ENCODE measurements at places on chromosomes 2 and 18.
A peak's percentile ranks its signal among the peaks of the same experiment; 100 is the strongest.

- DNase-seq: peak; percentile 52
Observed at GRCh38 chr2:239644011-239644410, 243.2 kb upstream of the HDAC4 start.

GRCh38 chr2:38598200-38598990 lies 4.3 kb downstream of the HNRNPLL start:
- DNase-seq: no peak

- DNase-seq: no peak
Observed at GRCh38 chr2:157938556-157938955, 62.4 kb upstream of the ACVR1 start.

DNA sequence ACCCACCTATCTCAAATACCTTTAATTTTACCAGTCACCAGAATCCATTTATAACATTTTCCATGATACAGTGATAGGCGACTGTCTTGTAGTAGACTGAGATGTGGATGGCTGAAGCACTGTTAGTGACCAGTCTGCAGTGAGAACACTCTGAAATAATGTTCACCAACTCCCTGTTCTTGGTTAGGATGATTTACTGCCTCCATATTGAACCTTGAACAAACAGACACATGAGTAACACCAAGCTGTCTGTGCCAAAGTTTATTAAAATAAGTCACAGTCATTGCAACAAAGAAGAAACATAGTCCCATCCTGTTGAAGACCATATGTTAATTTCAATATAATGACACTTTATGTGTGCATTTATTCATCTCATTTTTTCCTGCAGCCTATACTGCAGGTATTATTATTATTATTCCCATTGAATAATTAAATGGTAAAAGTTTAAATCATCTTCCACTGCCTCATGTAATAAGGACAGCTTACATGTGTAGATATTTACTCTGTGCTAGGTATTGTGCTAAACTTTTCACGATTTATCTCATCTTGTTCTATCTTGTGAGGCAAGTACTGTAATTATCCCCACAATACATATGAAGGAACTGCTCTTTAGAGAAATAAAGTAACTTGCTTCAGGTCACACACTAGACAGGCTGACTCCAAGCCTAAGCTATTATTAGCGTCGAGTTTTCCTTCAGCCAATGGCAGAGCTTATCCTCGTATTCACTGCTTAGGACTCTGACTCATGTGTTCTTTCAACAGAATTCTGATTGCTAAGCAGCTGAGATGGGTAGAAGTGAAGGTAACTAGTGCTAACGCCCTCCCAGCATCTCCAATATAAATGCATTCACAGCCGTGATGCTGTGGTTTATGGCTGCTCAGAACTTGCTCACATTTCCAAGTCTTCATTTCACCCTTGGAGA lies 62.5 kb downstream of the ONECUT2 start:
- DNase-seq: no peak

DNA sequence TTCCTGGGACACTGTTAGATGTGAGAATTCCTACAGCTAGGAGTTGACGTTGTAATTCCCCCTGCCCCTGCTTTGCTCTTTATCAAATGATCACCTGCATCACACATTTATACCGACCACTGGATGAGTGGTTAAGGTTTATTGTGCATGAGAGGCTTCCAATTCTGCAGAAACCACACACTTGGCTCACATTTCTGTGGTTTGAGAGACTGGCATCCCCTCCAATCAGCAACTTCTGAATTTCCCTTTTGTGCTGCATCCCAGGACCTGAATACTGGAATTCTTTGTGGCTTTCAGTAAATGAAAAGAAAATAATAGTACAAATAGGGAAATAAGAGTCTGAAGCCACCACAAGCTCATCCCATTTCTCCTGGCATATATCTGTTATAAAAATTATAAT lies 628.7 kb upstream of the PIK3C3 start:
- DNase-seq: no peak

GRCh38 chr2:235762832-235763598 lies 269.2 kb downstream of the AGAP1 start:
- DNase-seq: no peak

GRCh38 chr2:168705534-168706470 lies 96.6 kb upstream of the NOSTRIN start:
- DNase-seq: no peak

- DNase-seq: no peak
Observed at GRCh38 chr18:58005011-58005410, 39.0 kb upstream of the NEDD4L start.

DNA sequence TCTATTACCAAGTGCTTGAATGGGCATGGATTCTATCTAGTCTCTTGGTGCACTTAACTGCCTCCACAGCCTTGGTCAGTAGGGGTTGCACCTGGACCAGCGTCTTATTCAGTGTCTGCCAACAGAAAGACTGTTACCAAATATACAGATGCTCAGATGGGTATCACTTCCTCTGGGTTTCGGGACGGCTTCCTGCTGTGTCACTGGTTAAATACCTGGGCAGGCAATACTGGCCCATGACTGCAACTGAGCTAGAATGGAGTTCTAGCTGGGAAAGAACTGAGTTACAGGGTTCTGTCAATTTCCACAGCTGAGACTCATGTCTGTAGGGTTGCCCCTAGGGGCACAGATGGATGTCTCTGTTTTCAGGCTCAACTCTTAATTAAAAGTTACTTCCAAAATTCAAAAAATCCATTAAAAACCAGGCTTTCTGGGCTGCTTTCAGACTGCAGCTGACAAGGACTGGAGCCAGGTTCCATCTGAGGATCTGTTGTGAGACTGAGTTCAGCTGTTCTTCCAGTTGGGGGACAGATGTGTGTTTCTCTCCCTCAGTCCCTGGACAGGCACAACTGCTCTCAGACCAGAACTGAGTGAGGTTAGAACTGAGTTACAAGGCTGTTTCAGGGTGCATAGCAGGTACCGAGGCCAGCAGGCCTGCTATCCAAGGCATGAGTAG lies 789.6 kb upstream of the SLC8A1 start:
- no peak for DNase-seq

All from eye (tissue), 1 donor.